Posterior vena cava (tissue), 2 donors: ENCODE measurements at places on chromosomes 5 and 9. TPM values are rescaled to one million over a fixed set of nuclear protein-coding genes. Genes with fewer than 3 reads are reported as not detected.
A peak's percentile ranks its signal among the peaks of the same experiment; 100 is the strongest.

Gene CDH9
- not detected for total RNA-seq

DNA sequence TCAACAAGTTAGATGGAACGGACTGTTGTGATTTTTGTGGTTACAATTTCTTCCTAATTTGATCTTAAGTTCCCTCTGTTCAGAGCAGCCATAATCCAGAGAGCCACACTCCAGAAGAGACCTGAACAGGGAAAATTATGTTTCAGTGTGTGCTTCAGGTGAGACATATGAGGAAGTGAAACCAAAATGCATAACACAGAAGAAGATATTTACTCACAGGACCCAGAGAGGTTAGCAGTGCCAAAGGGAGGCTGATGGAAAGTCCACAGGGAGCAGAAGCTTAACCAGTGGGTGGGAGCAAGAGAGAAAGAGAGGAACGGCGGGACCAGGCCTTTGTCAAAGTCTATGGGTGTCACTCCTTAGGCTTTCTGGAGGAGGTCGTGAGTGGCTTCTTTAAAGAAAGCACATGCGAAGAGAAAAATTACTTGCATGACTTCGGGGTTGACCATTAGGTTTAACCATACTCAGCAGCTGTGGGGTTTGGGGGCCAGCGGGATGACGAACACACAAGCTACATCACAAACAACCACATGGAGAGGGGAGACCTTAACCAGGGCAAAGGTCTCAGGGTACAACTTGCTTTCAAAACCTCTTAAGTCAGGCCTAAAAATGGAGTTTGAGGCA, 141.4 kb downstream of the MED10 start:
- DNase-seq: peak; percentile 44

DNA sequence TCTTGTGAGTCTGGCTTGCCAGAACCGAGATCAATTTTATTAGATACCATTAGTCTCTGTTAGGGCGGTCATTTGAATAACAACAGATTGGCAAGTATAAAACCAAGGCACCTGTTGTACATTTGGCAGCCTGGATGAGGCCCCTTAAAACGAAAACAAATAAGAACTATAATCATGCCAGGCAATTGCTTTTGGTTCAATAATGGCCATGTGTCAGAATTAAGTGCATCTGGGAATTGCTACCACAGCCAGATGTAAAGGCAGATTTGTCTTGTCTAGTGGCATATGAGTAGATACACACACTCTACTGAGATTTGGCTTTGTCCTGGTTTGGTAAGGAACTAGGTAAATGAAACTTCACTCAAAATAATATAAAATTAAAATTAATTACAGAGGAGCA, 1046.2 kb upstream of the DMAC1 start:
- DNase-seq: no peak

- DNase-seq: no peak
These were observed 58.6 kb upstream of the RICTOR start for GRCh38 chr5:39132792-39133191.

- DNase-seq: no peak
These were observed 1793.1 kb downstream of the EFNA5 start for GRCh38 chr5:105877592-105877991.

- no peak for DNase-seq
These were observed 242.1 kb downstream of the ZNF608 start for GRCh38 chr5:124504081-124504916.
